ENCODE measurements at places on chromosomes 3 and 15.

DNA sequence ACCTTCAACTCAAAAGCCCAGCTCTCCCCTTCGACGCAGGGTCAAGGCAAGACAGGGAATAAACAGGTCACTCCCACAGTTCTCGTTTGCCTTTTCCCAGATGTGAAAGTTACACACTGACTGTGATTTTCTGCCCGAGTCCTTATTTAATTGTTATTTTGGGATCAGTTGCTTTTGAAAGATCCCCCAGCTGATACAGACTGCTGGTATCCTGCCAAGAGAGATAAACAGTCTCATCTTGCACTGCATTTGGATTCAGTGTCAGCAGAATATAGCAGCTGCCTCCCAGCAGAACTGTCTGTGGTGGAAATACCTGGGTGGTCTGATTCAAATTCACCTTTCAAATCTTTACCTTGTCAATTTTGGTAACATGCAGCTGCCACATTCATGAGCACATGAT is 56.0 kb upstream of the FAM3D start:
- DNase-seq, result no peak

DNA sequence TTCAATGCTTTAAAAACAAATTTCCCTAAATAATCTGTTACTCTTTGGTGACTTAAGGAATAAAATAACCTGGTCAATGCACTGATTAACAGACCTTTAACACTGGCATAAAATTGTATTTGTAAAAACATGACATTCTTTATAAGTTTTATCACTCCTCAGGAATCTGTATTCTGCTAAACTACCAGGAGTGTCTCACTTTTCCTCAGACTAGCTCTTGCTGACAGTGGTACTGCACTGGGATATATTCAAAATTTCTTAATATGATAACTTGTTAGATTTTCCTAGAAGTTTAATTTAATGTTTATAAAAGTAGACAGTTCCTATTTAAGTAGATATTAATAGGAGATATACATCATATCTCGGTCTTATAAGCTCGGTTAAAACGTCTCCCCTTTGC is 363.4 kb upstream of the ARHGEF26 start:
- no peak for DNase-seq

- no peak for DNase-seq
Observed at GRCh38 chr3:126746395-126747177, 42.5 kb downstream of the CHCHD6 start.

GRCh38 chr15:52789601-52790168 is 451 bp downstream of the ONECUT1 start:
- no peak for DNase-seq

DNA sequence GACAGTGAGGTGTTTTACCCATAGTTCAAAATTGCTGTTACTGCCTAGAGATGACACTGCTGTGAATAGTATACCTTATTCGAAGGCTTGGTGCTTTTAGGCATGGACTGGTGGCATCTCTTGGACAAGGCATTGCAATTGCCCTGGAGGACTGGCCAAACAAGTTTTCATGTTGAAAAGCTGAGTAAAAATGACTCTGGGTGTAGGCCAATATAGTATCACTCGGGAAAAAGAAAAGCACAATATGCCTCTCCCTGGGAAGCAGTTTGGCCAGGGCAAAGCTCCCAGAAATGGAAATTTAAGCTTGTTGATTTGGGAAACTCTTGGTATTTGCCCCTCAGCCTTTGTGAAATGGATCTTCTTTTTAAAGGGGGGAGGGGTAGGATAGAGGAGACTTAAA is 54.8 kb downstream of the ZNF609 start:
- no peak for DNase-seq

GRCh38 chr3:37675833-37676596 is 185.7 kb upstream of the CTDSPL start:
- no peak for DNase-seq

DNA sequence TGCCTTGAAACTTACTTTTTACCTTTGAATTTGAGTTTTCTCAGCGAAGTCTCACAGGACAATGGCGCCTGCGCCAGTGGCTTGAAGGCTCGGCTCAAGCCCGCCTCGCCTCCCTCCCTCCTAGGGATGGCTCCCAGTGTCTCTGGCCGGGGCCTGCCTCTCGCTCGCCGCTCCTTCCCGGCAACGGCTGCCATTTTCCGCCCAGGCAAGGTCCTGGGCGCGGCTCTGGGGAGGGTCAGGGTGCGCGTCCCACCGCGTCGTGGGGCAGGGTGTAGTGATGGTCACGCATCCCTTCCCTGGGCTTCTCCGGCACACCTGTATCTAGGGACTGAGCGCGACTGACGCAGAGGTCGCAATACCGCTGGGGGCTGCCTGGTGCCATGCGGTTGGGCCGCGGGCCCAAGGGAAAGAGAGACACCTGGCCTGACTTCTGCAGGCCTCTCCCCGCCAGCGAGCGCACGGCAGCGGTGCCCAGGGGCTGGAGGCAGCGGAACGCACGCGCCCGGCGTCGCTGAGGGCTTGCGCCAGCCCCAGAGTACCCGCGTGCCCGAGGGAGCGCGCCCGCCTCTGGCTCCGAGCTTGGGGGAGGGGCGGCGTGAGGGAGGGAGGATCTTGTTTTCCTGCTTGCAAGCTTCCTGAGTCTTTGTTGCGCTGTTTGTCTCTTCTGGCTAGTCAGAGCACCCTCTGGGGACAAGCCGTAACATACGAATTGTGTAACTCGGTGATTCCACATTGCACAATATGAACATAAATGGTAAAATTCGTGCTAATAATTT is 20.7 kb upstream of the FEM1B start:
- DNase-seq, result peak; percentile 38

DNA sequence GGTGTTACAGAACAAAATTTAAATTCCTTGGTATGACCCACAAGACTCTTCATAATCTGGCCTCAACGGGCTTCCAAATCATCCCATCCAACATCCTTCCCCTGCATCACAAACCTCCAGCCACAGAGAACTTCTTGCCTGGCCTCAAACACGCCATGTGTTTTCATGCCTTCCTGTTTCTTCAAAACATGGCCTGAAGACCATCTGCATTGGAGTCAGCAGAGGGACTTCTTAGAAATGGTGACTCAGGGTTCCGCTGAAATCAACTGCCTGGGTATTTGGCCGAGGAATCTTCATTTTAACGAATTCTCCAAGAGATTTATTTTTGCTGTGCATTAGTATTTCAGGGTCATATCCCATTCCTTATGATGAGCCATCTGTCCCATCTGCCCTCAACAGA is 138.1 kb upstream of the RAP2B start:
- DNase-seq, result no peak

DNA sequence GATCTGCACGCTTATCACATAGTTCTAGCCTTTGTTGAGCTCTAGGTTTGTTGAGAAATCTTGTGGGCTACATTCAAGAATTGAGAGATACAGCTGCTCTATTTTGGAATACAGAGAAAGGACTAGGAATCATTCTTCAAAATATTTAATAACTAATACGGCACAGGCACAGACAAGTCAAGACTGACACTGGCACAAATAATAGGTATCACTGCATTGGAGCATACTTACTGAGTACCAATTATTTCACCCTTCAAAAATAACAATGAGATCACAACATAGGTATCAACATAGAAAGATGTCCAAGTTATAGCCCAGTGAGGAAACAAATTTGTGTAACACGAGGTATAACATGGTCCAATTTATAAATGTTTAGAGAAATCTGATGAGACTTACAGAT is 133.7 kb upstream of the TSC22D2 start:
- DNase-seq, result no peak
